ENCODE measurements at places on chromosomes 12 and 14.

- DNase-seq = no peak
Measured at GRCh38 chr12:3191450-3191849, 114.3 kb downstream of the TSPAN9 start.

DNA sequence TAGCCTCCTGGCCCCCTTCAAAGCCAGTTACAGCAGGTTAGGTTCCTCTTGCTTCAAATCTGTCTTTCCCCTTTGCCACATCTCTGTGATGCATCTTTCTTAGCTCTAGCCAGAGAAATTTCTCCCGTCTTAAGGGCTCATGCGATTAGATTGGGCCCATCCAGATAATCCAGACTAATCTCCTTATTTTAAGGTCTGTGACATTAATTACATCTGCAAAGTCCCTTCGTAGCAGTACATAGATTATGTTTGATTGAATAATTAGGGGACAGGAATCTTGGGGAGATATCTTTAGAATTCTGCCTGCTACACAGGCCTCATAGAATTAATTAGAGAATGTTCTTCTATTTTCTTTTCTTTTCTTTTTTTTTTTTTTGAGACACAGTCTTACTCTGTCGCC is 79.3 kb downstream of the SPATS2 start:
- DNase-seq = no peak

GRCh38 chr14:82537831-82538230 is 1004.2 kb upstream of the SEL1L start:
- no peak for DNase-seq

DNA sequence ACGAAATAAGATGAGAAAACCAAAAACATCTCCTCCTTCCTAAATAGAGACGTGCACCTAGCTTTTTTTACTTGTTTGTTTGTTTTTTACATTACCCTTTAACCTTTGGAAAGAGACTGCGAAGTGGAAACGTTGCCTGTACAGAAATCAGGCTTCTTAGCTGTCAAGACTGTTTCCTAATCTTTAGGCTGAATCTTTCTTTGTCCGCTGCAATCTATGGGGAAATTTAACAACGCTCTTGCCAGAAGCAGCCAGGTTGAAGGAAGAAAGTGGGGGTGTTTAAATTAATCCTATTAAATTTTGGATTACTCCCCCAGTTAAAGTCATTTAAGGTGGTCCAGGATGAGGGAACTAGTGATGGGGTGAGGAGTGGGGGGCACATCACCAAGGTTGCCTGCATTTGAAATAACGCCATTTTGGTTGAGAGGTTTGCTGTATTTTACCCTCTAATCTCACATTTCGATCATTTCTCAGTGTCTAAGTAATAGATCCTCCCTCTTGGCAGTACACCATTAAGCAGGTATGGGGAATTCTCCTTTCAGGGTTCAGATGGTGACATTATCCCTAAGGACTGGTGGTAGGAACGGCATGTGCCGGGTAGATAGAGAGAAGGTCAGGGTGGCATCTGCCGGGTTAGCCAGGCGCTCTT is 2.6 kb downstream of the FLRT2 start:
- DNase-seq = no peak

GRCh38 chr12:1357711-1358110 is 236.7 kb downstream of the FBXL14 start:
- DNase-seq = no peak

- no peak for DNase-seq
Measured at GRCh38 chr14:73285979-73286378, 48.7 kb downstream of the PAPLN start.

DNA sequence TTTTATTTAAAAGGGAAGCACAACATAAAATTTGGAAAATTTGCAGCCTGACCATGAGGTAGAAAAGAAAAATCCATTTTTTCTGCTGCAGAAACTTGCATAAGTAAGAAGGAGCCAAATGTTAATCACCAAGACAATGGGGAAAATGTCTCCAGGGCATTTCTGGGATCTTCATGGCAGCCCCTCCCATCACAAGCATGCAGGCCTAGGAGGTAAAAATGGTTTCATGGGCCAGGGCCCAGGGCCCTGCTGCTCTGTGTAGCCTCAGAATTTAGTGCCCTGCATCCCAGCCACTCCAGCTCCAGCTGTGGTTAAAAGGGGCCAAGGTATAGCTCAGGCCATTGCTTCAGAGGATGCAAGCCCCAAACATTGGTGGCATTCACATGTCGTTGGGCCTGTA is 735.6 kb downstream of the GALC start:
- DNase-seq = no peak

DNA sequence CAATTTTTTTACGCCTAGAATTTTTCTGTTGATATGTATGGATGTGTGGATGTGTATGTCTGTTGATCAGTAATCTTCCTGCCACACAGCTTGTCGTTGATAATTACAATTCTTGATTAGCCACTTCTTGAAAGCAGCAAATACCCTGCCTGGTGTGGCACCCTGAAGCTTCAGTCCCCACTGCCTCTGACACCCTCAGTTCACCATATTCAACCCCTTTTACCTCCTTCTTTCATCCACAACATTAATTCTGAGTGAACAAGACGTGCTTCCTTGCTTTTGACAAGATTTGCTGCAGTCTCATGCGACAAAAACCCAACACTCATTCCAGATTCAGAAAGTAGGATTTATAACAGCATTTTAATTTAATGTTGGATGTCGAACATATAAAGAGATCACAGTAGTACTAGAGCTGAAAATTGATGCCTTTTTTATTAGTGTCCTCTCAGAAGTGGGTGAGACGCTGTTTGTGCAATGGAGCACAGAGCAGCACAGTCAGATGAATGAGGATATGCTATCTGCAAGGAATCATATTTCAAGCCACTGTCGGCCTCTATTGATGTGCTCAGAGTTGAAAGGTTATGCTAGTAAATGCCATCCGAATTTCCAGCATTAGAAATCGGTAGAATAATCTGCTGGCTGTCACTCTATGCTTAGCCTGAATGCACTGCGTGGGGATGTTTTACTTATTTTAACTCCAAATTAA is 383.7 kb downstream of the EGLN3 start:
- no peak for DNase-seq

DNA sequence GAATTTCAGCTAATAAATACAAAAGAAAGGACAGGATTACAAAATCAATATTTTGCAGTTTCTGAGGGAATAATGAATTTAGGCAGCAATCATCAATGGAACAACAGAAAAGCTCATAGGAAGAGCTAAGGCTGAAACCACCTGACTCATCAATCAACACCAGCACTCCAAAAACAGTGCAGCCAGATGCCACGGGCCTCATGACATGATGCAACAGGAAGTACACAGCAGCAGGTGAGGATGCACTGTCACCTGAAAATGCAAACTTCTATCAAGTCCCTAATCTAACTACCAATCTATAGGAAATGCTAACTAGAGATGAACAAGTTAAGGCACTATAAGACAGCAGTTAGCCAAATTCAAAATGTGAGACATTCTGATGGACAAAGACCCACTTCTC is 21.7 kb downstream of the GNS start:
- no peak for DNase-seq

DNA sequence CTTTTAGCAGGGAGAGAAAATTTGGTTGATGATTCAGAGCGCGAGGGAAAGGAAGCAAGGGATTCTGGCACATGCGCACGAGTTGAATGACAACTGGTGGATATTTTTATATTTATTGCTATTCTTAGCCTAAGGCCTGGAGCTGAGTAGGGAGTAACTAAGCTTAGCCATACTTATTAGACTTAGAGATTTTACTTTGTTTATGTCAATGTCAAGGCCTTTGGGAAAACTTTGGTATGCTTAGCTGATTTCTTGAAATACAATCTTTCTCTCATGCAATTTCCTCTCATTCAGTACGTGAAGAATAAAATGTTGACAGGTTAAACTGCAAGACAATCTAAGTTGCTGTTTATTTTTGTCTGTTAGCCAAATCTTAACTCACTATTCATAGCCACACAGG is 101.1 kb downstream of the CRADD start:
- DNase-seq = no peak

DNA sequence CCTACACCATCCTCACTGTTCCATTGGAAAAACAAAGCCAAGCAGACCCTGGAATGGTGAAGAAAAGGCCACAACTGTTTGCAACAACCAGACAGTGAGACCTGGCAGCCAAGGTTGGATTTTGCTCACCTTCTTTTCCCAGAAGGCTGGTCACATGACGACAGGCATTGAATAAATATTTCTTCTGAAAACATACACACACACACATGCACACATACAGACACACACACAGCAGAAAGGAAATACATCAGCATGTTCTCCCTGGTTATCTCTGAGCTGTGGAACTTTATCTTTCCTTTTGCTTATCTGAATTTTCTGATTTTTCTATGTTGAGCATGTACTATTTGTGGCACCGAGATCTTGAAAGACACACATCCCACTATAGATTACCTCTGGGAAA is 38.0 kb upstream of the CCDC60 start:
- no peak for DNase-seq

GRCh38 chr12:123873793-123874192 is 98.8 kb downstream of the CCDC92 start:
- no peak for DNase-seq

- no peak for DNase-seq
Measured at GRCh38 chr12:68480526-68480925, 130.2 kb upstream of the RAP1B start.

- no peak for DNase-seq
Measured at GRCh38 chr14:21668377-21668776, 5.2 kb downstream of the OR4E1 start.

DNA sequence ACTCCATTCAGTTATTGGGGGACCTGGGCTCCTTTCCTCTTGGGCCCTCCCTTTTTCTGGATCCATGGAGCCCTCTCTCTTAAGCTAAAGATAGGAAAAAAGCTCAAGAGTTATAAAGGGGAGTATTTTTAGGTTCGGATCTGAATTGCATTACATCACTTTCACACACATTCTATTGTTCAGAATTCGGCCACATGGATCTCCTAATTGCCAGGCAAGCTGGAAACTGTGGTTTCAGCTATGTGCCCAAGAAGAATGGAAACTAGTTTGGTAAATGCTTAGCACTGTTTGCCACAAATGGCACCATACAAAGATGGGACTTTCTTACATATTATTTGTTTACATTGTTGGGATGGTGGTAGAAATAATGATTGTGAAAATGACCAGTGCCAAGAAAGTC is 145.6 kb downstream of the LRIG3 start:
- no peak for DNase-seq

DNA sequence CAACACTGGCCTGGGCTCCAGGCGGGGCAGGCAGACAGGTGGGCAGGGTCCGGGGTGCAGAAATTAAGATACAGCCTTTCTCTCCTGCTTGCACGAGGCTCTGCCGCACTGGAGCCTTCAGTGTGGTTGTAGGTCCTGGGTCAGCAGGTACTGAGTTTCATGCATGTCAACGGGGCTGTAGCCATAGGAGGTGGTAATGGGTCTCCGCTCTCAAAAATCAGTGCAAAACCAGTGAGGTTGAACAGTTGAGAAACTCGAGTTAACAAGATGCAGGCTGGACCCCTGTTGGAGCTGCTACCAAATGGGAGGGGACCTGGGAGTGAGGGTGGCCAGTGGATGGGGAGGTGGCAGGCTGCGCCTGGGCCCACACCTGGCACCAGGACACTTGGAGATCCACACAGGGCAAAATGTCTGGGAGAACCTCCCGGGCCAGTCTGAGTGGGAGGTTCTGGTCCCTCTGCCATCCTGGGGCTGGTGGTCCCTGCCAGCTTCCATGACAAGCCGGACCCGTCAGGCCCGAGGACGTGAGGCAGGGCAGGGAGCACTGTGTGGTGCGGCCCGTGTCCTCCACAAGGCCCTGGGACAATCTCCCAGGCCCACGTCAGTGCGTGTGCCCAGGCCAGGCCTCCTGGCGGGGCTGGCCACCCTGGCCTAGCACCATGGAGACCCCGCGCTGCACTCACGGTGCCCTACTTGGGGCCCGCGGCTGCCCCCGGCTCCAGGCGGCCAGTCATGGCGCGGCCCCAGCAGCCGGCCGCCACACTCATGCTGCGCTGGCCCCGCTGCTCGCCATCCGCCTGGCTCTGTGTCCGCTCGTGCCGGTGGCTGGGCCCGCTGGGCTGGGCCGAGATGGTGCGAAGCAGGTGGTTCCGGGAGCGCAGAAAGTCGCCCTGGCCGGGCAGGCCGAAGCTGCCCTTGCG is 5.1 kb downstream of the ARL6IP4 start:
- no peak for DNase-seq

- DNase-seq = no peak
Measured at GRCh38 chr14:80316441-80316840, 105.1 kb upstream of the DIO2 start.

DNA sequence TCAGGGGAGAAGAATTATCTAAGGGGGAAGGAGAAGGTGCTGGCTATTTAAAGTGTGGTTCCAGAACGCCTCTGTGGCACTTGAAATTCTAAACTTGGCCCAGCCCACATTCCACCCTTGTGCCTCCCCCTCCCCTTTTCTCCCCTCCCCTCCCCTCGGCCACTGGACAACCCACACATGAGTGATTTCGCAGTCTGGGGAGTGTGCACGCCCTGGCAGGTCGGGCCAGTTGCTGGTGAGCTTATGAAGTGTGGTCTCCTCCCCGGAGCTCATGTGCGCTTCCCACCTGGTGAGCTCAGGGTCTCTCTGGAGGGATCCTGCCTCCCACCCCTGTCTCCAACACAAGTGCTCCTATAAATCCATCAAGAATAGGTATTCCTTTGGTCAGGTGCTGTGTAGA is at the start of gene SLC6A13:
Gene SLC6A13, minus strand, starts transcription at position 20 of the 400 bp plus-strand sequence. CDS start 2,784 bp downstream, outside the sequence.
- DNase-seq = no peak

DNA sequence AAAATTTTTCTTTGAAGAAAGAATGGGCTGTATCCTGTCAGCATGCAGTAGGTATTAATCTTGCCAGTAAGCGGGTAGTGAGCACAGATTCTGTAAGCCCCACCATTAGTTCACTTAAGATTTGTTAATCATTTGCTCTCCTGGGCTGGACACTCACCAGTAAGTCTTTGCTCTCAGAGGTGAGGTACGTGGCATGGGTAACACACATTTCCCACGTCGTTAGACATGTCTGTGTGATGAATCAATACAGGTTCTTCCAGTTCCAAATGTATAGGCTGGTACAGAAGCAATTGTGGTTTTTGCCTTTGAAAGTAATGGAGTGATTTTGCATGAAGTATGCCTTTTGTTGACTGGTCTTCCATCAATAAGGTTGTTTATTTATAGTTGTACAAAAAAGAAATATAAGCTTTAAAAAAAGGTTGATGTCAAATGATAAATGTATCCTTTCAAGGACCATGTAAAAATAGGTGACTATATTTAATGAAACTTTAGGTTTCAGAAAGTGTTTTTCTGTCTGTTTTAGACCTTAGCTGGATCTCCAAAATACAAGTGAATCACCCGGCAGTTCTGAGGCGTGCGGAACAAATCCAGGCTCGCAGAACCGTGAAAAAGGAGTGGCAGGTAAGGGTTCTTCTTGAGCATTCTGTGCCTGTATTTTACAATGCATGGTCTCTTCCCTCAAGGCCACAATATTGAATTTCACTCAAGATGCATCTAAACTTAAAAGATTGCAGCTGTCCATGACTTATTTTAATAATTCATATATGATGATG is 45.5 kb downstream of the DERA start:
- no peak for DNase-seq

DNA sequence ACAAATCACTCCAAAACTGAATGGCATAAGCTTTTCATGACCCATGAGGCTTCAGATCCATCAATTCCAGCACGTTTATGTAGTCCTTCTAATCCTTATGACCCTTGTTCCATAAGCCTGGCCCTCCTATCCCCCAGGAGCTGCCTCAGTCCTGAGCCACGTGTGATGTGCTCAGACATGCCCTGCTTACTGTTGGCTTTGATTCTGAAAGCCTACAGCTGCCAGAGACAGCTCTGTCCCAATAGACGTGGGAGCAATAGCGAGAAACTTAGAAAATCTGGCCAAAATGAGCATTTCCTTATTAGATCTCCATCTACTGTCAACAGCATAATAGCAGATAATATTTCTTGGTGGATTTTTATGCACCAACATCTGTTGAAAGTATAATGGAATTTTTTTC is 33.2 kb downstream of the DUSP6 start:
- no peak for DNase-seq

- peak; percentile 19 for DNase-seq
Measured at GRCh38 chr12:121712190-121712460, 427 bp upstream of the TMEM120B start.
